Renal cortical epithelial cell (primary cell): ENCODE measurements at places on chromosomes 12 and 14. TPM values are rescaled to one million over a fixed set of nuclear protein-coding genes. Genes with fewer than 3 reads are reported as not detected.

DNA sequence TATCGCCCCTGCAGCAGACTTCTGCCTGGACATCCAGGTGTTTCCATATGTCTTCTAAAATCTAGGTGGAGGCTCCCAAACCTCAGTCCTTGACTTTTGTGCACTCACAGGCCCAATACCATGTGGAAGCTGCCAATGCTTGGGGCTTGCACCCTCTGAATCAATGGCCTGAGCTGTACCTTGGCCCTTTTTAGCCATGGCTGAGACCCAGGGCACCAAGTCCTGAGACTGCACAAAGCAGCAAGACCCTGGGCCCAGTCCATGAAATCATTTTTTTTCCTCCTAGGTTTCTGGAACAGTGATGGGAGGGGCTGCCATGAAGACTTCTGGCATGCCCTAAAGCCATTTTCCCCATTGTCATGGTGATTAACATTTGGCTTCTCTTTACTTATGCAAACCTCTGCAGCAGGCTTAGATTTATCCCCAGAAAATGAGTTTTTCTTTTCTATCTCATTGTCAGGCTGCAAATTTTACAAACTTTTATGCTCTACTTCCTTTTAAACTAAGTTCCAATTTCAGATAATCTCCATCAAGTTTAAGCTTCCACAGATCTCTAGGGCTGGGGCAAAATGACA, 1445.8 kb upstream of the FLRT2 start:
- no peak for DNase-seq

GRCh38 chr12:74317078-74317601, 220.5 kb upstream of the ATXN7L3B start:
- peak; percentile 47 for DNase-seq

GRCh38 chr12:53090554-53090953, 6.9 kb upstream of the IGFBP6 start:
- DNase-seq: no peak

GRCh38 chr12:87051621-87052020, 795.4 kb upstream of the MGAT4C start:
- DNase-seq: peak; percentile 23

DNA sequence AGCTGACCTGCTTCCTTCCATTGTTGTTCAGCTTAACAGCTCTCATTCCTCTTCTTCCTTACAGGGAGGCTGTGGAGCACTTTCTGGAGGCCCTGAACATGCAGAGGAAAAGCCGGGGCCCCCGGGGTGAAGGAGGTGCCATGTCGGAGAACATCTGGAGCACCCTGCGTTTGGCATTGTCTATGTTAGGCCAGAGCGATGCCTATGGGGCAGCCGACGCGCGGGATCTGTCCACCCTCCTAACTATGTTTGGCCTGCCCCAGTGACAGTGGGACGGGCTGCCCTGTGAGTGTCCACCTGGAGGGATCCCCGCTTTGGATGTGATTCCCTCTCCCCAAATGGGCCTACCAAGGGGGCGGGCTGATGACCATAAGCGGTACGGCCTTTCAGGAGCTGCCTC, 20.5 kb downstream of the PEX5 start:
- no peak for DNase-seq

GRCh38 chr12:95790917-95791849, 619 bp upstream of the NTN4 start:
- peak; percentile 71 for DNase-seq

GRCh38 chr12:26701604-26702215, 131.3 kb downstream of the ITPR2 start:
- DNase-seq: peak; percentile 74

- DNase-seq: peak; percentile 8
Observed at GRCh38 chr12:109625131-109625559, 51.6 kb downstream of the MVK start.

DNA sequence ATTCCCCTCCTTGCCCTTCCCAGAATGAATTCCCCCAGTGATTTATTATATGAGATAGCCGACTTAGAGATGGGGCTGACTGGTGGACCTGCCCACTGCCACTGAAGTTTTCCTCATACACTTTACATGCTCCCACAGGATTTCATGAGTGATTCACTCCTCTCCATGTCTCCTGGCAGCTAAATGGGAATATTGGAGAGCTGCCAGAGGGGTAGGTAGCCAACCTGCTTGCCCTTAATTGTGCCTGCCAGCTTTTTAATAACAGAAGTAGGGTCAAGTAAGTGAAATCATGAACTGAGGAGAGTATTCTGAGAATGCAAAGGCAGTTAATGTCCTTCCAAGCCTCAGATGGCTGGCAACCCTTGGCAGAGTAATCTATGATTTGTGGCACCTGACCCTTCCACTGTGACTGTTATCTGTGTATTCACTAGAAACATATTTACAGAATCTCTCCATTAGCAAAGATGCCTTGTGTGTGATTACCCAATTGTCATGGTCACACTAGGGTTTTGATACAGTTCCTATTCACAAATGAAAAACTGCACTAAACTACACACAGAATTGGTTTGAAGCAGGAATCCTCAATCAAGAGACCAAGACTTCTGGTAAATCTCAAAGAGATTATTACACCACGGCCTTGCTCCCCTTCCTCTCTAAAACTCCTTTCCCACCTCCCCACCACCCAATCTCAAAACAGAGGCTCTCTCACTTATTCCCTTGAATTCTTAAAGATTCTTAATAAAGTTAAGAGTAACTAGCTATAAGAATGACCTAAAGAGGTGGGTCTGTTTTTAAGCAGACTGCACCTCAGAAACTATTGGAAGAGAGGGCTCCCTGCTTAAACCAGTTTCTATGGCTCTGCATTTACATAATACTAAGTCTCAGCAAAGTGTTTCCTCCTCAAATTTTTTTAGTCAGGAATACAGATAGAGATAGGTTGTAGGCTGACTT, 17.2 kb downstream of the NKX2-1 start:
- no peak for DNase-seq

DNA sequence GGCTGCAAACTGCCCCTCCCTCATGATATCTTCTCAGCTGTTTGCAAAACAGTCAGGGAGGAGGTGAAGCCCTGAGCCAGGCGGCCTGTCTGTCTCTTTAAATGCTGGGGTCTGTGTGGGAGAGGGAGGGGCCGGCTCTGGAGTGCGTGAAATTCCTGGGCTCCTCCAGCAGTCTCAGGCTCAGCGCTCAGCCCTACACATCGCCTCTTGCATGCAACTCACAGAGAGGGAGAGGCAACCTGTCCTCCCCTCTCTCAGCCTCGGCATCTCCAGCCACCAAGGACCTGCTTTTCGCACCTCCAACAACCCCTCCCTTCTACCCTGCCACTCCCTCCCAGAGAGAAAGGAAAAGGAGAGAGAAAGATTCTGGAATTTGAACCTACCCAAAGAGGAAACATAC, at the start of gene NRXN3:
Gene NRXN3, plus strand, starts transcription at position 171 of the 400 bp plus-strand sequence. CDS start 72,721 bp downstream, outside the sequence.
- DNase-seq: no peak

- DNase-seq: no peak
Observed at GRCh38 chr14:56794557-56795283, 15.6 kb downstream of the OTX2 start.

DNA sequence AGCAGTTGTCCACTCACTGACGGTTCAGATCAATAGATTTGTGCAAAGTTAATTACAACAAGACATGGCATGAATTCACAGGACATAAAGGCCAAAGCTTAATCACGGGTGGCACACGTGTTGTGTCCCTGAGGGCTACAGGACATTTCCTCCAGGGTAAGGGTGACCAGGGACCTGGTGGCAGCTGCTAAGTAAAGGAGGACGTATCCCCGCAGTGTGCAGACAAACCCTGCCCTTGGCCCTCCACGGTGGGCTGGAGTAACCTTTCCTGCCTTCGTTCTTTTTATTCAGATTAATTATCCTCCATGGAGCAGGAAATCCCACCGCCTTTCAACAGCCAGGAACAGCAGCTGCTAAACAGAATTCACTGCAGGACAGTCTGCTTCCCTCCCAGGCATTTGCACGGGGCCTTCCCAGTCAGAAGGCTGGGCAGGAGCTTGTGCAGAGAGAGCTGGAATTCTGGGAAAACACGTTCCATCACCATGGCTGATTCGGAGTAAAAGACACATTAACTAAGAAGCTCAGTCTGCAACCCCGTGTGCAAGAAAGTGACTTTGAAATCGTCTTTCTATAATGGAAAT, 289.9 kb upstream of the SFSWAP start:
- no peak for DNase-seq

- DNase-seq: no peak
Observed at GRCh38 chr12:94208622-94208966, 60.2 kb downstream of the PLXNC1 start.

DNA sequence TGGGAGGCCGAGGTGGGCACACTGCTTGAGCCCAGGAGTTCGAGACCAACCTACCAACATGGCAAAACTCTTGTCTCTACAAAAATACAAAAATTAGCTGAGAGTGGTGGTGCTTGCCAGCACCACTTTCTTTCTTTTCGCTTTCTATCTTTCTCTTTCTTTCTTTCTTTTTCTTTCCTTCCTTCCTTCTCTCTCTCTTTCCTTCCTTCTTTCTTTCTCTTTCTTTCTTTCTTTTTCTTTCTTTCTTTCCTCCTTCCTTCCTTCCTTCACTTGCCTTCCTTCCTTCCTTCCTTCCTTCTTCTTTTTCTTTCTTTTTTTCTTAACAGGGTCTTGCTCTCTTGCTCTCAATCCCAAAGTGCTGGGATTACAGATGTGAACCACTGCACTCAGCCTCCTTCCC, 66.8 kb downstream of the HSD17B6 start:
- no peak for DNase-seq

DNA sequence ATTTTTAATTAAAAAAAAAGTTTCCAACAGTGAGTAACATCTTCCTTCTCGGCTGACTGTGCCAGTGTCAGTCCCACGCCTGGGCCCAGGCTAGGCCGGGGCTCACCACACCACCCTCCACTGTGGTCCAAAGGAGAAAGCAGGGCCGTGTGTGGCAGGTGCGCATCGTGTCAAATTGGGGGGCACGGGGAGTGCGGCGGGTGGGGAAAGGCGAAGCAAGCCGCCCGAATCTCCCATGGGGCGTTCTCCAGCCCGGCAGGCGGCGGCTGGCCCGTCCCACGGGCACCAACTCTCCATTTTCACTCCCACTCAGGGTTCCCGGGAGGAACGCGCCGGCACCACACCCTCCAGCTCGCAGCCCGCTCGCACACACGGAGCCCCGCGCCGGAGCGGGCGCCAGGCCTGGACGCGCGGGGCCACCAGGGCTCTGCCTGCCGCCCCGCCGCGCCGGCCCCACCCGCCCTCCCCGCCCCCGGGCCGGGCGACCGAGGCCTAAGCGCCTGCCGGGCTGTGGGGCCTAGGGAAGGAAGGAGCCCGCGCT, 604 bp downstream of the EEA1 start:
- DNase-seq: no peak

GRCh38 chr14:95667249-95667693, 19.0 kb upstream of the TCL1B start:
- DNase-seq: no peak

GRCh38 chr12:65156366-65156841, 13.0 kb upstream of the LEMD3 start:
- peak; percentile 28 for DNase-seq

GRCh38 chr12:97275728-97276590, 186.6 kb upstream of the RMST start:
- DNase-seq: no peak

DNA sequence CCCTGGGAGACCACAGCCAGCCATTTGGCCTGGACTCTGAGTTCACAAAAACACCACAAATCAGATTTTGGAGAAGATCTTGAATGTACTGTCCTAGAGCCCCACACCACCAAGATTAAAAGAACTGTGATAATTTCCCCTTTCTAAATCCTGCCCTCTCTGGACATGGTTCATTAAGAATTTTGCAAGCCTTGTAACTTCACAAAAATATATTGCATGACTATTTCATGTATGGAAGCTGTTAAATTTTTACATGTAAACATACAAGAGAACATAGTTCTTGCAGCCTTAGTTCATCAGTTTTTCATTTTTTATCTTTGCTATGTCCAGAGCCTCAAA, 97.0 kb downstream of the SCARB1 start:
- DNase-seq: no peak

DNA sequence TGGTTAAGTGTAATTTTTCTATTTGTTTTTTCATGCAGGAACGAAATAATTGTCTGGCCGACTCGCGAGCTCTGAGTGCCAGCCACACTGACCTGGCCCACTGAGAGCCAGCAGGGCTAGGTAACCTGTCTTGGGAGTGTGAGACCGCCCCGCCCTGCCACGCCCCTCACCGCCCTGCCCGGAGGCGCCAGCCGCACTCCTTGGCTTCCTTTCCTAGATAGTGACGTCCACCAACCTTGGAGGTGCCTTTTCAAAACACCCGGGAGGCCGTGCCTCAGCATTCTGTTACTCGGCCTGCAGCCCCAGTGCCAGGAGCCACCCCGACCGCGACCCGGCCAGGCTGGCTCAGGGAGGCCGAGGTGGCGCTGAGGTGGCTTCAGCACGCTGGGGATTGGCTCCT, 21.7 kb downstream of the XRCC3 start:
- DNase-seq: no peak

- no peak for DNase-seq
Observed at GRCh38 chr14:32329146-32329545, at the start of gene AKAP6. AKAP6 (plus strand) TSS chr14:32329298; CDS start chr14:32433494, 104,196 bp downstream.

DNA sequence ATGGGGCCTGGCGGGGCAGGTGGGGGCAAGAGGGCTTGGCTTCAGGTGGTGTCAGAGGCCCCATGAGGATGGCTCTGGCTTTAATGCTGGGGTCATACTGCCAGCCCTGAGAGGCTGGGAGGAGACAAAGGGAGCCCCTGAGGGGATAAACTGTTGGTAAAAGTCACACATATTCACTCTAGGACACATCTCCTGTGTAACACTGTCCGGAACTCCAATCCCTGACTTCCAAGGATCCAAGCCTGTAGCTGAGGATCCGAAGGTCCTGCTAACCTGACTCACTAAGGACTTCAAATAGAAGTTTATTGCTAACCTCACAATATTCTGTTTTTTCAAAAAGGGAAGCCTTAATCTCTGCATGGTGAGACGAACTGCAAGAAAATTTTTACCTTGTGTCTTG, 39.2 kb upstream of the GPR68 start:
- DNase-seq: no peak

DNA sequence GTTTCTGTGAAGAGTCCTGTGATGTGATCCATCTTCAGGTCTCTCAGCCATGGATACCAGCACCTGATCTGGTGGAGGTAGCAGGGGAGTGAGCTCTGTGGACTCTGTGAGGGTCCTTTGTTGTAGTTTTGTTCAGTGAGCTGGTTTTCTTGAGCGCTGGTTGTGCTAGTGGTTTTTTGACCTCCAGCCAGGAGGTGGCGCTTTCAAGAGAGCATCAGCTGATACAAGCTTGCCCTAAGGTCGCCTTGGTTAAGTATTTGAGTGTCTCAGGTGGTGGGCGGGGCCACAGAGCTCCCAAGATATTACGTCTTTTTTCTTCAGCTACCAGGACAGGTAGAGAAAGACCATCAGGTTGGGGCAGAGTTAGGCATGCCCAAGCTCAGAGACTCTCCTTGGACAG, 139.7 kb downstream of the TTLL5 start:
- DNase-seq: no peak

DNA sequence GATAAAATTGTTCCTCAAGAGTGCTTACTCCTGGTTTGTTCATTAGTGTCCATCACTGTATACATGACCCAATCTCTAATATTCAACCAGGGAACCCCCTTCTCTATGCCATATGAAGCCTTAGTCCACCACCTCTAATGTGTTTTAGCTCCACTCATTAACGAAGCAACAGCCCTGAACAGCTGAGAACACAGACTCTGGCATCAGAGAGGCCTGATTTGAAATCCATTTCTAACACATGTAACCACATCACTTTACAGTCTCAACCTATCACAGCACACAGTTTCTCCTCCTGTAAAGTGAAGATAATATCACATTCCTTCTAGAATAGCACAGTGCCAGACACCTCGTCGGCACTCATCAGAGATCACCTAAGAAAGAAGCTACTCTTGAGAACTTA, 64.3 kb downstream of the C2CD5 start:
- DNase-seq: no peak

The ARMH4 gene
- total RNA-seq: 8.0 and 16.2 TPM in 2 replicates

The LRRC9 gene
- total RNA-seq: 0.05 TPM in 1 of 2 replicates, not detected in the other

The CYP27B1 gene
- total RNA-seq: 0.50 and 0.87 TPM in 2 replicates

The RBP5 gene
- total RNA-seq: 1.1 TPM in 1 of 2 replicates, not detected in the other

The RFX4 gene
- not detected in 2 replicates for total RNA-seq
